SW480 (cell line): ENCODE measurements at places on chromosomes 7 and 10.

- no peak for DNase-seq
Observed at GRCh38 chr10:103934308-103934707, 16.3 kb upstream of the STN1 start.

- DNase-seq = no peak
Observed at GRCh38 chr7:47071866-47072265, 510.0 kb downstream of the TNS3 start.

GRCh38 chr7:43430411-43430810 is 152.5 kb upstream of the STK17A start:
- DNase-seq = no peak

- DNase-seq = no peak
Observed at GRCh38 chr7:46653848-46654247, 732.8 kb upstream of the IGFBP3 start.

GRCh38 chr7:26718063-26718462 is 146.3 kb downstream of the SKAP2 start:
- no peak for DNase-seq

- DNase-seq = peak; percentile 52
Observed at GRCh38 chr10:84194424-84195043, at the start of gene CDHR1. CDHR1 (plus strand) TSS chr10:84194537; CDS start chr10:84194761, 224 bp downstream.

- no peak for DNase-seq
Observed at GRCh38 chr7:129169686-129170440, 18.6 kb upstream of the SMO start.

DNA sequence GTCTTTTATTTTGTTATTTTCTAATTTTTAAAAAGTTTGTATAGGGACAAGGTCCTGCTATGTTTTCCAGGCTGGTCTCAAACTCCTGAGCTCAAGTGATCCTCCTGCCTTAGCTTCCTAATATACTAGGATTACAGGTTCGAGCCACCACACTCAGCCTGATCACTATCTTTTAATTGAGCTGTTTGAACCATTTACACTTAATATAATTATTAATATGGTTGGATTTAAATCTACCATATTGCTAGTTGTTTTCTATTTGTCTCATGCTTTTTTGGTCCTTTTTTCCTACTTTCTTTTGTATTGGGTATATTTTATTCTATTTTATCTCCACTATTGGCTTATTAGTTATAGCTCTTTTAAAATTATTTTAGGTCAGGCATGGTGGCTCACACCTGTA is 13.2 kb upstream of the CNOT4 start:
- no peak for DNase-seq

DNA sequence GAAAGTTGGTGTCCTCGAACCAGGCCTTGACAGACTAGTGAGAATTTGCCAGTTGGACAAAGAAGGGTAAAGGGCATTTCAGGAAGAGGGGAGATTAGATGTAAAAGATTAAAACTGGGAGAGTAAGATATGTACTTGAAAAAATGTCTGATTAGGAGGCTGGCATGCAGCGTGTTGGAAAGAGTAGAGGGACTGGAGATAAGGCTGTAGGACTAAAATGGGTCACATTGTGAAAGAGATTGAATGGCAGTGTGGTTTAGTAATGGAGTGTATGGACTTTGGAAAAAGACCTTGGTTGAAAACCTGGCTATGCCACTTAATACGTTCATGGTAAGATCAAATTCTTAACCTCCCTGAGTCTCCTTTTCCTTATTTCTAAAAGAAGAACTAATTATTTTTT is 14.1 kb downstream of the CREM start:
- DNase-seq = no peak

GRCh38 chr10:29688230-29688661 is 53.5 kb upstream of the SVIL start:
- no peak for DNase-seq

- no peak for DNase-seq
Observed at GRCh38 chr10:102261196-102261595, 15.9 kb downstream of the GBF1 start.

- DNase-seq = no peak
Observed at GRCh38 chr7:29865526-29865925, 59.2 kb downstream of the WIPF3 start.

- DNase-seq = no peak
Observed at GRCh38 chr10:107417446-107417845, 252.9 kb upstream of the SORCS1 start.

DNA sequence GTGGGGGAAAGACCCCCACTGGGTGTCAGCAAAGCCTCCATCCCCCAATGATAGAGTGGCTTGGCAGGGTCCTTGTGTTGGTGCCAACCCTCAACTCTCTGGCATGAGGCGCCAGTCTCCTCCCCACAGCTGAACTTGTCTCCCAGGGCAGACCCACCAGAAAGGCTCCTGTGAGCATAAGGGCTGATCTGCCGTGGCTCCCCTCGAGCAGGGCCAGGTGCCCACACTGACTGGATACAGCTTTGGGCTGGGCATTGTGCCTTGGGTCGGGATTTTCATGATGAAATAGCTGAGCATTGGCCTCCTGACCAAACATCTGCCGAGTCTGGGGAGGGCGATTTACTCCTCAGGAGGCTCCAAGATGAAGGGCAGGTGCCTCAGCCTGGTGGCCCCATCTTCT is 68.1 kb upstream of the NPTX2 start:
- DNase-seq = no peak

- no peak for DNase-seq
Observed at GRCh38 chr7:96026611-96027010, 254.3 kb downstream of the DYNC1I1 start.

DNA sequence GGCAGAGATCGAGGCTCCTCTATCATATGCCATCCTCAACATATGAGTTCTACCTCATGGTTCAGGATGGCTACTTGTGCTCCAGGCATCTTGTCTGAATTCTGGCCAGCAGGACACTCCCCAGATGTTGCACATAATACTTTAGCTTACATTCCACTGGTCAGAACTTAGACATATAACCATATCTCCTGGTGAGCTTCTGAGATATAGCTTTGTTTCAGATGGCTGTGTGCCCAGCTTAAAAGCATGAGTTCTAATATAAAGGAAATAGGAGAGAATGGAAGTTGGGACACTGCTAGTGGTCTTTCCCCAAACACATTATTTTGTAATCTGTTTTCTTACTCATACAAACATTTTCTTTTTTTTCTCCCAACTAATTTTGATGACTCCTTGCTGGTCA is 50.8 kb upstream of the IFRD1 start:
- no peak for DNase-seq

DNA sequence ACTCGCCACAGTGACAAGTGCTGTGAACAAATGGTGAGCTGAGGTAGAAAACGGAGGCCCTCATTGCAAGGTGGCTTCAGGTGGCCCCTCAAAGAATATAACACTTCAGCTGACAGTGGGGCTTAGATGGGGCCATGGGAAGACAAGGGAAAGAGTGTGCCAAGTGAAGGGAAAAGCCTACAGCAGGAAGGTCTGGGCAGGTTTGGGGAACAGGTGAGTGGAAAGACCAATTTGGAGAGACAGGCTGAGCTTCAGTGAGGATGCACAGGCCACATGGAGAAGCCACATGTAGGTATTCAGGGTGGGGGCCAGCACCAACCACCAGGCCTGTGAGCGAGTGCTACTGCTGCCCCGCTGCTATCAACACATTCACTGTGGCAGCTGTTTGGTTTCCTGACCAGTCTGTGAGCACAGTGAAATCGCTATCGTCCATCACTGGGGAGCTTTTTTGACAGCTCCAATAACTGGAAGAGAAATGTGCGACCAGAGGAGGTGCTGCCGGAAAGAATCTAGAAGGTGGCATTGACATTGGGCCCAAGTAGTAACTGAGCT is 3.4 kb downstream of the POLD2 start:
- DNase-seq = no peak

DNA sequence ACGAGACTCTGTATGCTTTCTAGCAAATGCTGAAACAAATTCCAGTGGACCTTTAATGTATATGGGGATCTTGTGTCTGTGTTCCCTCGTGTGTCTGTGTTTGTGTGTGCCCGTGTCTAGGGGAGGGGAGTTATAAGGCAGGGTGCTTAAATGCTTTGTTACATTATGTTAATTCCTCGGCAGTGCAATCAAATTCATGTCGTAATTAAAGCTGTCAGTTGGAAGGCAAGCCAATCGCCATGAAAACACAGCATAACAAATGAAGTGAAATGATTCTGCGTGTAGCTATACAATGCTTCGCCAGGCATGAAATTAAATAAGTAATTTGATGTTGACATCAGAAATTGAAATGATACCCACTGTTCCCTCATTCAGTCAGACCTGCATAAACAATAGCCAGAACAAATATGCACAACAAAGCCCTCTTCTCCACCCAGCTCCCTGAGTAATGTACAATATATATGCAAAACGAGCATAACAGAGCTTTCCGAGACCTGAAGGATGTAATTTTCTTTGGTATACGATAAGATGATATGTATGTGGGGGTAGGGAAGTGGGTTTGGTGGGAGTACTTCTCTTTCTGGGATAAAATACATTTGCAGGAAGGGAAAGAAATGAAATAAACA is 534.1 kb downstream of the AUTS2 start:
- DNase-seq = no peak

- DNase-seq = no peak
Observed at GRCh38 chr10:1612908-1613307, 124.4 kb downstream of the ADARB2 start.
